ENCODE measurements at places on chromosomes 2 and 18. TPM values are rescaled to one million over a fixed set of nuclear protein-coding genes. Genes with fewer than 3 reads are reported as not detected.

DNA sequence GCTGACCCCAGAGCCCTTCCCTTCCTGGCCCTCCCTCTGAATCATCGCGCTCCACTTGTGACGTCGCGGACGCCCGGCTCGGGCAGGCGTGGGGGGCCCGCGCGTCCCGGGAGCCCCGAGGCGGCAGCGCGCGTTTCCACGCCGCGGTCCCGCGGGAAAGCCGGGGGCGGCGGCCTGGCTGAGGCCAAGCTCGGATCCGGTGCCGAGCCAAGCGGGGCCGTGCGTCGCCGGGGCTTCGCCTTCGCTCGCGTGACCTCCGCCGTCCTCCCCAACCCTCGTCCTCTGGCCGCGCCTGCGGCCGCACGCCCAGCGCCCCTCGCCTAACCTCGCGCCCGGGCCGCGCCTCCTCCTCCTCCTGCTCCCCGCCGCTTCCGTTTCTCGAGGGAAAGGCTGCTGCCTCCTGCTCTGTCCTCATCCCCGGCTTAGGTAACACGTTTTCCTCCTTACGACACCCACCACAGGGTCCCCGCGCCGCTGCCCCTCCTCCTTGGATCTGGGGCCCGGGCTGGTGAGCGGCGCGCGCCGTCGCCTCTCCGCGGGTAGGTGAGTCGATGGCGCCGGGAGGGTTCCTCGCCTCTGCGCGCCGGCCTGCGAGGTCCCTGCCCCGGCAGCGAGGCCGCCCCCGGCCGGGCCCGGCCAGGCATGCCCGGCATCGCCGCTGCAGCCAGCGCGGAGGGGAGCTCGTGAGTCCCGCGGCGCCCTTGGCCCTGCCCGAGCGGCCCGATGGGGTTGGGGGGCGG lies at the start of gene INPP1:
Gene INPP1, plus strand, starts transcription at position 54 of the 740 bp plus-strand sequence. CDS start 16,514 bp downstream, outside the sequence.
- DNase-seq, result peak; percentile 64

GRCh38 chr2:118474541-118474920 lies 372.9 kb downstream of the EN1 start:
- no peak for DNase-seq

- DNase-seq, result peak; percentile 57
Measured at GRCh38 chr18:46678785-46679399, 21.9 kb upstream of the LOXHD1 start.

DNA sequence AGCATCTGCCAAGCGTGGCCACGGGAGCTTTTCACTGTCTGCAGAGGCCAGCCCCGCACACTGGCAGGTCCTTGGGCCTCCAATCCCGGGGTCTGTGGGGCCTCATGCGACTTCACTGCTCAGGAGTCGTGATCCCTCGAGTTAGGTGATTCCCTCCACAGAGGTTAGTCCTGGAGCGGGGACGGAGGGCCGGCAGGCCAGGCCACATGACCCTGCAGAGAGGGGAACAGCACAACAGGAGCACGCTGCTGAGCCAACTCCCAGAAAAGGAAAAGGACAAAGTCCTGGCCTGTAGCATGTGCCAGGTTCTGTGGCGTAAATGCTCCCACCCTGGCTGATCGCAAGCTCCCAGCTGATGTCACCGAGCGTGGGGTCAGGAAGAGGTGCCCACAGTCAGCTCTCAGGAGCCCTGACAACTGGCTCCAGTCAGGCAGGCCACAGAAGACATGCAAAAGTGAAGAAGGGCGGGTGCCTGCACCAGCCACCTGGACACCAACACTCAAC lies 15.3 kb upstream of the PRLH start:
- no peak for DNase-seq

DNA sequence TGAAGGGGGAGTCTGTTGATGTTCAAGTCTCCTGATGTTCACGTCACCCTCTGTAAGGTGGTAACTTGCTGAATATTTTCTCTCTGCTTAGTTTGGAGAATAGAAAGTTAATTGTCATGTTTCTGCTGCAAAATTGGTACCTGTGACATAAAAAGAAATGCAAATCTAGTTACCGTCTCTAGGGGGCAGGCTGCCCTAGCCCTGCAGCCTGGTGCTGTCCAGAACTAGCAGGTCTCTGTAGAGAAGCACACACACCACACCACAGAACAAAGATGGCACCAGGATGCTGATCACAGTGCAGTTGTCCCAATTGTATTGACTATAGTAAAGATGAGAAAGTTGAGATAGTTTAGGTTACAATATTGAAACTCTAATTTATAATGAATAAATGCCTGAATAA lies 47.0 kb downstream of the SLC9A4 start:
- peak; percentile 77 for DNase-seq

CFAP221 gene
- total RNA-seq, result 0.72 TPM

DNA sequence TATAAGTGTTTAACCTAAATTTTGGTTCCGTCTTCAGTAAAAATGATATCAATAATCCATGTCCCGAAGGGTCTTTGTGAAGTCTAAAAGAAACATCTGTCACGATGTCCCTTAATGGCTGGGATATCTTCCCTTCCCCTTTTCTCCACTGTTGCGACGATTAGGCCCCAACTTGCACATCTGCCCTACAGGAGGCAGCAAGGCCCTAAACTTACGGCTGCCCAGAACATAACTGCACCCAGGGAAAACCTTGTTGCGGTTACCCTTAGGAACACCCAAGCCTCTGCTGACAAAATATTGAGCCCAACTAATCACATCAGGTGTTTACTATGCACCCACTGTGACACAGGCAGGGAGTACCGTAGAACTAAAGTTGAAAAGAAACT lies 1.3 kb upstream of the SMAD2 start:
- DNase-seq, result peak; percentile 86

PRKCE gene
- total RNA-seq, result 61.8 TPM

TNFRSF11A gene
- total RNA-seq, result 1.2 TPM

PER2 gene
- 19.0 TPM for total RNA-seq

Measured in Karpas-422 (cell line).